Left renal pelvis (tissue), 4 donors: ENCODE measurements at places on chromosomes 3 and 15. TPM values are rescaled to one million over a fixed set of nuclear protein-coding genes. Genes with fewer than 3 reads are reported as not detected.

DNA sequence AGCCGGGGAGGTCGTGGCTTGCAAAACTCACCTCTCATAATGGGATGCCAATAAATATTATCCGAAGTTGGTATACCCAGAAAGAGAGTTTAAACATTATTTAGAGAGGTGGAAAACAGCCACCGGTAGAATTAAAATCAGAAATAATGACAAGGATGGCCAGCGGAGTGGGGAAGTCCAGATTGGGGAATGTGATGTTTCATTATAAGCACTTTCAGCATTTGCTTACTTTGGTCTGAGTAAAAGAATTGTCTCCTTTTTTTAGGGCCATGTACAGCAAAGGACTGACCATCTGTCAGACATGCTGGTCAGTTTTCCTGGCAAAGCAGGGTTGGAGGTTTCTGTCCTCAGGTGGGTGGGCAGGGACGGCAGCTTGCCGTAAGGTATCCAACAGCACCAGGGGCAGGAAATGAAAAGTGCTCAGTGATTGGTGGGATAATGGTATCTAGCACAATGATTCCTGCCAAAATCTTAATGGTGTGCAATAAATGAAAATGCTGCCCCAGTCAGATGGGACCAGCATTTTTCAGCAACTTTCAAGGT lies 24.3 kb downstream of the APBA2 start:
- DNase-seq, result no peak

DNA sequence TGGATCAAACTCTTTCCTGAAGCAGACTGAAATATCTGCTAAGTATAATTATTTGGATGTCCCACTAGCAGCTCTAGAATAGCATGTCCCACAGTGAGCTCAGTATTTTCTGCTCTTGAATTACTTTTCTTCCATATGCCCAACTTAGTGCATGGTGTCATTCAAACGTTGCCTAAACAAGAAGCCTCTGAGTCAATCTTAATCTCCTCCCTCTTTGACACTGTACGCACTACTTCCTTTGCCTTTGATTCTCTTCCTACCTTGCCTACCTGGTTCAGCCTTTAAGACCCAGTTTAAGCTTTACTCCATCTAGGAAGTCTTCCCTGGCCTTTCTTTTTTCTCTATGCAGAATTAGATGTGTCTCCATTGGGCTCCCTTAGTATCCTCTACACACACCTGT lies 54.5 kb downstream of the SEC22A start:
- no peak for DNase-seq

DNA sequence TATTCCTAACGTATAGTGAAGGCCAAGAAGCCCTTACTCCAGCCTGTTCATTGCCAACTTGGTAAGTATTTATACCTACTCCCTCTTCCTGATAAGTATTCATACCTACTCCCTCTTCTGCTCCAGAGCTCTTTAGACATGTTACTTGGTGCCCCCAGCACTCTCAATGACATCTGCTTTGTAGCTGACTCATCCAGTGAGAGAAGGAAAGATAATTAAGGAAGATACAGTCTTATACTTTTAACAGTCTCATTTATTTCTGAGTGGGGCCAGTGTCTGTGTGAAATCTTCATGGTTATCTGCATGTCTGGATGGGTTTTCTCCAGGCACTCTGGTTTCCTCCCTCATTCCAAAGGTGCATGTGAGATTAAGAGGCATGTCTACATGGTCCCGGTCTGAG lies 698.7 kb downstream of the FHIT start:
- no peak for DNase-seq

GRCh38 chr3:163016251-163016650 lies 1519.6 kb downstream of the OTOL1 start:
- no peak for DNase-seq

GRCh38 chr3:107662124-107662507 lies 139.4 kb downstream of the BBX start:
- no peak for DNase-seq

DNA sequence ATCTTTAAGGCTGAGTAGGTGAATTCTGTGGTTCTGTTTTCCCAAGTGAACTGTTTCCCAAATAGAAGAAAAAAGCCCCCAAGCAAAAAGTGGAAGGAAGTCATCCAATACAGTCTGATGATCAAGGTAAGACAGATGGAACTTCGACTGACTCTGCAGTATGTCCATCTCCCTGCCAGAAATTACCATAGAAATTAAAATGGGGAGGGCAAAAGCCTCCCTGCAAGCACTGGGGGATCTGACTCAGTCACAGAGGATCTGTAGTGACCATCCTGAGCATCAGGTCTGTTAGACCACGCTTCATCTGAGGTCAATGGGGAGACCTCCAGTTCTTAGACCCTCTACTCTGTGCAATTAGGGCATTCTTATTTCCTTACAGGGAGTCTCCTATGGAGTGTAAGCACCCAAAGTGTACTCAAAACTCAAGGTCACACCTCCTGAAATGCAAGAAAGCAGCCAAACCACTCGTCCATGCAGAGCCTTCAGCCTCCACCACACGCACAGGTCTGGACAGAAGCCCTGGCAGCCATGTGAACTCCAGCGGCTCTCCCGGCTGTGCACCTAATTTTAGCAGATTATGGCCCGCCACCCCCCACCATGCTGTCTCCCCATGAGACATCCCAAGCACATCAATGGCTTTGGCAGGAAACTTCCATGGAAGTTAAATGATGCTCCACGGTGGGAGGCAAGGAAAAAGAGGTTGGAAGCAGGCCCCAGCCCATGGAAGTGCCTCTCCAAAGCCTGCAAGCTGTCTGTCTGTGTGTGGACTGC lies 348.7 kb downstream of the NTRK3 start:
- DNase-seq, result no peak

- no peak for DNase-seq
Measured at GRCh38 chr3:142105991-142106390, 43.4 kb downstream of the TFDP2 start.

GRCh38 chr3:108835101-108835500 lies 12.5 kb downstream of the TRAT1 start:
- DNase-seq, result no peak

GRCh38 chr3:41111011-41111410 lies 88.3 kb upstream of the CTNNB1 start:
- no peak for DNase-seq

DNA sequence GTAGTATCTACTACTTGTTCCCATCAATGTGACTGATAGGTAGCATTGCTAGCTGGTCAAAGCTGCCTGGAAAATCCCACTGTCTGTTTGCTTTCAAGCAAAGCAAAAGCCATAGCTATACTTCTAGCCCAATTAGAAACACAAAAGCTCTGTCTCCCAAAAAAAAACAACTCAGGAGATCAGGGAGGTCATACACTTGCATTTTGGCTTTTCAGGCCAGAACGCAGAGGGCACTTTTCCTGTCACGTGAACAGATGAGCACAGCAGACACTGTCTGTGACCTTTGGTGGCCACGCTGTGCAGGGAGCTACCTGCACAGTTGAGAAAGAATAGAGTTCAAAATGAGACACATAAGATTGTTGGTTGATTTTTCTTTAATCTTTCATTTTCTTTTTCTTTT lies 441.7 kb upstream of the PDZRN3 start:
- no peak for DNase-seq

DNA sequence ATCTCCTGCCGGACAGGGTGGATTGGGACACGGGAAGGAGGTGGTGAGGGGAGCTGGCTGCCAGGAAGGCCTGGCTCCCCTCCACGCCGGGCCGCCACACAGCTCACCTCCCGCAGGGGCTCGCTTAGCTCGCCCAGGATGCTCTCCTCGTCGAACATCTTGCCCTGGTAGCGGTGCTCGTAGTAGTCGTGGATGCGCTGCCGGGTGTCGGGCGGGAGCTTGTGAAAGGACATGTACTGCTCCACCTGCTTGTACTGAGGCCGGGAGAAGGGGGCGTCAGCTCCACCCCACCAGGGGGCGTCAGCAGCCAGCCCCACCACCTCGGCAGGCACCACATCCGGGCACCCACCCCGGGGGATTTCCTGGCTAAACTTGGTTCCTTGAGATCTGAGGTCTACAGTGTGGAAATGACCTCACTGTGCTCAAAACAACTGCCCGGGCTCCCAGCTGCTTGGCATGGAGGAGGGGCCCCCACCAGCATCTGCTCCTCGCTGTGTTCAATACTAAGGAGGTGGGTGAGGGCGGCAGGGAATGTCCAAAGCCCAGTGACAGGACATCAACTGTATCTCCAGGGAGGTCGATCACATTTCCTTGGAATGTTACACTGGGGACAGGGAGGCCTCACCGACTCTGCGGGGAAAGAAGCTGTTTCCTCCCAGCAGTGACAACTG lies 43.4 kb downstream of the HCN4 start:
- no peak for DNase-seq

DNA sequence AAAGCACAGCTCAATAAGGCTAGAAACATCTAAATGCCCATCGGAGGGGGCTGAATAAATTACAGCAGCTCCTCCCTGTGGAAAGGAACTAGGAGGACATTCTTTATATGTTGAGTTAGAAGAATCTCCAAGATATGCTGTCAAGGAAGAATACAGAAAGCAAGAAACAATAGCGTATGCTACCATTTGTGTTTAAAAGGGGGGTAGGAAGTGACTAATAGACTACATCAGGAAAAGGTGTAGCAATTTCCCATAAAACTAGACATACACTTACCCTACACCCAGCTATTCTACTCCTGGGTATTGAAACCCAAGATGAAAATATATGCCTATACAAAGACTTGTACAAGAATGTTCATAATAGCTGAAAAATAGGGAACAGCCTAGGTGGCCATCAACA lies 21.6 kb downstream of the SEC61A1 start:
- no peak for DNase-seq

DNA sequence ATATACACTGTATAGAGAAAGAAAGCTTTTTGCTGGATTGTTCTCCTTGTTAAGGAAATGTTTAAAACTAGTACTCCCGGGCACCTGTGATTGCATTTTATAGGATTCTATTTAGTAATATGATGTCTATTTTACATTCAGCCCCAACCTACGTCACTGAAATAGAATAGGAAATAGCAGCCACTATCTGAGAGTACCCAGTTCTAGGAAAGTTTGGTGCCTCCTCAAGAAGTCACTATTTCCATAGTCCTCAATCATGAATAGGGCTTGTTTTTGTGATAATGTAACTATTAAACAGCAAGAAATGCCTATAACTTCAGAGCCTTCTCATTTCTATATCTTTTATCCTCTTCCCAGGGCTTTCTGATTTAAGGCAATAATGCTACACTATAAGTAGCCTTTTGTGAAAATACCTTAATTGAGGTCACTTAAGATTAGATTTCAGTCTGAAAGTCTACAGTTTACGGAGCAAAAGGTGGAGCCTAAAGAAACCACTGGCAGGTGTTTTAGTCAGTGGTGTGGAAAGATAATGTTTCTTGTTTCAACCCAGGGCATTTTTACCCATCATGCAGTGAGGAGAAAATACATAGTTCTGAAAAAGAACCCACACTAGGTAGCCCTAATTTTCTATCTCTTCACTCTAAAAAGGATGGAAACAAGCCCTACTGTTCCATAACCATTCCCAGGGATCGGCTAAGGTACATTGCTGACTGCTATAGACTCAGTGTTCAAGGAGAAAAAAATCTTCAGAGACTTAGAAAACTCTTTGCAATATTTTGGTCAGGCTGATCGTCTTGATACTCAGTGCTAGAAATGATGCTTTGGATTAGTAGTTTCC lies 38.7 kb downstream of the TIGIT start:
- no peak for DNase-seq

DNA sequence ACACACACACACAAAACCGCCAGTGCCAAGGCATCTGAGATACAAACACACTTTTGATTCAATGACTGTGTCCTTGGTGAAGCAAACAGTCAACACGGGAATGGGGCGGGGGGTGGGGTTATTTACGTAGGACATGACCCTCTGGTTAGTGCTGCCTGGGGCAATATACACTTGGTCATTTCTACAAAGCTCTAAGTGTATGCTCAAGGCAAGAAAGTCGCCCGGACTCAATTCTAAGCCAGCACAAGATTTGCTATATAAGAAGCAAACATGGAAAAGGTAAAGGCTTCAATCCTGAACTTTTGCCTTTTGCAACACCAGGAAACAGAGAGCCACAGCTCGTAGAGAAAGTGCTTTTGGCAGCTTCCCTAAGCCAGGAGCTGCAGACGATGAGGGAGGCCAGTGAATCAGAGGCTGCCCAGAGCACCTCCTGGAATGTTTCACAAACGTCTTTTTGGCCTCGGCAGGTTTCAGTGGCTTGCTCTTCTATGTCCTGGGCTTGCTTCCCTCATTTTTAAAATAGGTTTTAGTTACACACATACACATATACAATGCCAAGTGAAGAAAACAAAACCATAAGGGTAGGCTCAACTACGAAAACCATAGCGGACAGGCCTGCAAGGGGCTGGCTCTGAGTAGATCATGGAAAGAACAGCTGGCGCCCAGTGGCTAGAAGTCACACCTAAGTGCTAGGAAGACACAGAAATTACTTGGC lies 73.6 kb downstream of the TM4SF4 start:
- no peak for DNase-seq

GRCh38 chr3:195182470-195182795 lies 88.5 kb downstream of the XXYLT1 start:
- DNase-seq, result peak; percentile 71

DNA sequence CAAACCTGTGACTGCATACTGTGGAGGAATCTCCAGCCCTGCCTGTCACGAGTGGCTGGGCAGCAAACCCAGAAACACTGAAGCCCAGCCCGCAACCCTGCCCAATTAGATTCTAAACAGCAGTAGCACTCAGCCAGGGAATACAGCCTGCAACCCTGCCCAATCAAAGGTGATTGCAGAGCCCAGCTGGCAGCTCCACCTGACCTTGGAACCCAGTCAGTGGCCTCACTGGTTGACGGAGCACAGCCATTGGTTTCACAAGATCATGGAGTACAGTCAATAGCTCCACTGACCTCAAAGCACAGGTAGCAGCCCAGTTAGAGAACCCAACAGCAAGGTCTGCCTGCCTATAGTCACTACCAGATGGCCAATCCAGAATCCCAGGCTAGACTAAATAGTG lies 35.2 kb upstream of the MYLK start:
- no peak for DNase-seq

GRCh38 chr3:111913163-111913763 lies 54.2 kb downstream of the PHLDB2 start:
- no peak for DNase-seq

Gene ZNF620
- polyA plus RNA-seq, result 11.3 TPM

Gene CPLX3
- polyA plus RNA-seq, result not detected

Gene MB21D2
- polyA plus RNA-seq, result 8.1 TPM

Gene GPR149
- polyA plus RNA-seq, result 0.55 TPM

Gene SI
- polyA plus RNA-seq, result not detected

Gene ENTPD3
- polyA plus RNA-seq, result 2.4 TPM

Gene SAMD7
- not detected for polyA plus RNA-seq

Gene PRTG
- 12.1 TPM for polyA plus RNA-seq

Gene SNRK
- polyA plus RNA-seq, result 50.2 TPM

Gene RHOV
- 1.4 TPM for polyA plus RNA-seq
